ENCODE measurements at places on chromosomes 6 and 20.
A peak's percentile ranks its signal among the peaks of the same experiment; 100 is the strongest.

DNA sequence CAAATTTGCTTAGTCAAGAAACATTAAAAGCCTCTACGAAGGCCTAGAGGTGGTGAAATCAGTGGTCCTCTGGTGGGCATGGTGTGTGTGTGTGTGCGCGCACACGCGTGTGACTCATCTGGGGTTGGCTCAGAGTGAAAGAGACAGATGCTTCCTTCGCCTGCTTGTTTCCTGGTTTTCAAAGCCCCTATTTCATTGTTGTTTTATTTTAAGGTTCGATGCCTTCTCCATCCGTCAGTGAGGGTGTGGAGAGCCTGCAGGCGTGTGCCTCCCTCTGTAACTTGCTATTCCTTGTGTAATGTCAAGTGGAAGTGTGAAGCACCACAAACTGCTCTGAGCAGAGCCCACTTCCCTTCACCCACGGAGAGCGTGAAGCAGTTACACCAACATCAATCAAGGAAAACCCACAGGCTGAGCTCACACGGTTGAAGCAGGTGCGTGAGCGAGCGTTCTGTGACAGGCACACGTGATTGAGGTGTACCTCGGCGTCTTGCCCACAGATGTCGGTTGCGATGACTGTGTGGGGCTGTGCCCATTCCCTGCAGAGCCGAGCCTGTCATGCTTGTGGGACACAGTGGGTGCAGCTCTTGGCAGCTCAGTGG, 233.9 kb downstream of the PRL start:
- H3K36me3 ChIP-seq, result peaks cover 4% of the 10 kb centered on the region
- H3K27me3 ChIP-seq, result no peaks in the 10 kb centered on the region
- peak overlapping the region; percentile 67 for H3K4me3 ChIP-seq
- H3K27ac ChIP-seq, result peak overlapping the region; percentile 88
- peak; percentile 75 for DNase-seq

DNA sequence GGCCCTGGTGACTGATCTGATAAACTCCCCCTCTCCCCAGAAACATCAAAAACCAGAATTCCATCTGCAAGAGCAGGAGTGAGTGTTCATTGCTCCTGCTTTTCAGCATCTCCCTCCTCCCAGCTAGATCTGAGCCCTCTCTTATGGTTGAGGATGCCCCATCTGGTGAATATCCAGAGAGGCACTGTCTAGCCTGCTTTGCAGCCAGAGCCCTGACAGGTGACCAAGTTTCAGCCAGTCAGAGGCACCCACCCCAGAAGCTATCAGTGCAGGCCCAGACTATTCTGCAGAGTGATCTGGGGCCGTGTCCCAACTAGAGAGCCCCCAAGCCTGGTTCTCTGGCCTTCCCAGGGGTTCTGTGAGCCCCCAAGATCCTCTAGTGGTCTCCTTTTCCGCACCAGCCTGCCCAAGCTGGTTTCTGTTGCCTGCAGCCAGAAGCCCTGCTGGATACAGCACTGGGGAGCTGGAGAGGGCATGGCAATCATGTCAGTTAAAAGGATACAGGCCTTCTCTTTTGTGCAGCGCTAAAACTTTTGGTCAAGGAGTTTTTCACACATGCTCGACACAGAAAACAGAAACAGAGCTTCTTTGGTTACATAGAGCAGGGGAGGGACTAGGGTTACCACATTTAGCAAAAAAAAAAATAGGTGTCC, 6.6 kb upstream of the BMP7 start:
- no peak for DNase-seq
- H3K36me3 ChIP-seq, result no peaks in the 10 kb centered on the region
- H3K4me1 ChIP-seq, result no peaks in the 10 kb centered on the region
- H3K4me3 ChIP-seq, result no peak overlapping the region

- no peak for DNase-seq
- H3K27me3 ChIP-seq, result peaks cover 58% of the 10 kb centered on the region
- peaks cover 15% of the 10 kb centered on the region for H3K4me1 ChIP-seq
- H3K36me3 ChIP-seq, result peaks cover 6% of the 10 kb centered on the region
Observed at GRCh38 chr6:1613688-1614447, 4.2 kb downstream of the FOXC1 start.

- H3K27me3 ChIP-seq, result no peaks in the 10 kb centered on the region
- peaks cover 31% of the 10 kb centered on the region for H3K36me3 ChIP-seq
- peaks cover 79% of the 10 kb centered on the region for H3K4me1 ChIP-seq
- no peak for DNase-seq
- H3K4me3 ChIP-seq, result peak overlapping the region; percentile 69
- H3K27ac ChIP-seq, result peak overlapping the region; percentile 93
Observed at GRCh38 chr6:6614983-6615349, 26.4 kb downstream of the LY86 start.

GRCh38 chr20:12965870-12966251, 42.9 kb upstream of the SPTLC3 start:
- H3K4me1 ChIP-seq, result no peaks in the 10 kb centered on the region
- DNase-seq, result no peak
- H3K36me3 ChIP-seq, result no peaks in the 10 kb centered on the region

GRCh38 chr20:17345321-17345720, 118.5 kb downstream of the PCSK2 start:
- no peaks in the 10 kb centered on the region for H3K36me3 ChIP-seq
- no peak overlapping the region for H3K4me3 ChIP-seq
- DNase-seq, result no peak
- no peaks in the 10 kb centered on the region for H3K4me1 ChIP-seq

- no peak overlapping the region for H3K27ac ChIP-seq
- no peaks in the 10 kb centered on the region for H3K36me3 ChIP-seq
- H3K4me3 ChIP-seq, result no peak overlapping the region
- H3K4me1 ChIP-seq, result no peaks in the 10 kb centered on the region
- H3K27me3 ChIP-seq, result no peaks in the 10 kb centered on the region
Observed at GRCh38 chr6:141956046-141956761, 176.5 kb upstream of the GJE1 start.

- no peaks in the 10 kb centered on the region for H3K4me1 ChIP-seq
- no peak overlapping the region for H3K27ac ChIP-seq
- no peaks in the 10 kb centered on the region for H3K36me3 ChIP-seq
- peaks cover 12% of the 10 kb centered on the region for H3K27me3 ChIP-seq
- no peak for DNase-seq
Observed at GRCh38 chr6:138577151-138577915, 78.0 kb upstream of the NHSL1 start.

Measured in activated CD8-positive, alpha-beta T cell treated with anti-CD3 and anti-CD28 coated beads, Interleukin-2, amount 10 ng/mL, durations not matched to agents 7 days and 5 days (primary cell).